Inflammatory macrophage (primary cell): ENCODE measurements at places on chromosomes 5 and 9.
A peak's percentile ranks its signal among the peaks of the same experiment; 100 is the strongest.

- DNase-seq, result no peak
These were observed 36.7 kb upstream of the TIFAB start for GRCh38 chr5:135488727-135489465.

DNA sequence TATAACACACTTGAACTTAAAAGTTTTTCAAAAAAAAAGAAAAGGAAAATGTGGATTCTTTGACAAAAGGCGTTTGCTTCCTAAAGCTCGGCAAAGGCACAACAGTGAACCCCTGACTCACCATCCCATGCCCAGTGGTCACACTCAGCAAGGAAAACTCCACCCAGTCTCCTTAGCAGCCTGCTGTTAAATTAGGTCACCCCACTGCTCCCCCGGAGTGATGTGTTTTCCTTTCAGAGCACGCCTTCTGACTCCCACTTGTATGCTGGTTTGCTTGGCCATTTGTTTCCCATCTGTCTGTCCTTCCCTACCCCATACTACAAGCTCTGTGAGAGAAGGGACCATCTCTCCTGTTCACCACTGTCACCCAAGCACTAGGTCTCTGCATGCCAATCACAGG lies 23.8 kb downstream of the RETREG1 start:
- peak; percentile 69 for DNase-seq

DNA sequence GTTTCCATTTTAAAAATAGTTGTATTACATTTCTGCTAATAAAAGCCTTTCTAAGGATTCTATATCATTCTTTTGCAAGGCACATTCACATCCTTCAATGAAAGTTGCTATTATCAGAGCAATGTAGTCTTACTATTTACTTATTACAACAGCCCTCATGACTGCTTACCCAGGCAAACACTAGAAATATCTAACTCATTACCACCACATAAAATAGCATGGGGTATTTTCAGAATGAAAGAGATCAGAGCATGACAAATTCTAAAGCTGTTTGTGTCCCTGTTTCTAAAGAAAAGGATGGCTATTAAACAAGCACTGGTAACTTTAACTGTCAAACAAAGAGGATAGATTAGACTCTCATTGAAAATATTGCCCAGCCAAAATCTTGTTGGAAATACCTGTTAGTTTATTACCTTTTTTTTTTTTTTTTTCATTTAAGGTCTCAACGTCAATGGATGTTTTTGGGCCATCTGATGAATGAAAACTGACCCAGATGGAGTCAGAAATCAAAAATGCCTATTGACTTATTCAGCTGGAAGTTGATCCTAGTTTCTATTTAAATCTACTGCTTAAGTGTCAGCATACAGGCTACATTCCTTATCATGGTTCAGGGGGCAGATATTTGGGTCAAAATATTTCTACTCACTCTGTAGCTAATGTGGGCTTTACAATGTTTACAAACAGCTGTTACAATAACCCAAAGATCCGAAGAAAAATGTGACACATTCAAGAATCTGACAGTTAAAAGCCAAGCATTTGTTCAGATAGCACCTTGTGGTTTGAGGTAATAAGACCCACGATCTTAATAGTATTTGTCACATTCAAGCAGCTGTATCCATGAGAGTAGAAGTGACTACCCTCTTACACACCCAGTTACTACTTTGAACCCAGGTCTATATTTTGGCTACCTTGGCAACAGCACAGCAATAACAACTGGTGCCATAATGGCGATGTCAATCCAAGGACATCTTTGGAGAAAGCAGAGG lies 554.8 kb upstream of the MEF2C start:
- DNase-seq, result no peak

GRCh38 chr5:15261269-15261995 lies 238.5 kb upstream of the FBXL7 start:
- no peak for DNase-seq

- DNase-seq, result no peak
These were observed 3.3 kb upstream of the CD180 start for GRCh38 chr5:67199859-67200258.

DNA sequence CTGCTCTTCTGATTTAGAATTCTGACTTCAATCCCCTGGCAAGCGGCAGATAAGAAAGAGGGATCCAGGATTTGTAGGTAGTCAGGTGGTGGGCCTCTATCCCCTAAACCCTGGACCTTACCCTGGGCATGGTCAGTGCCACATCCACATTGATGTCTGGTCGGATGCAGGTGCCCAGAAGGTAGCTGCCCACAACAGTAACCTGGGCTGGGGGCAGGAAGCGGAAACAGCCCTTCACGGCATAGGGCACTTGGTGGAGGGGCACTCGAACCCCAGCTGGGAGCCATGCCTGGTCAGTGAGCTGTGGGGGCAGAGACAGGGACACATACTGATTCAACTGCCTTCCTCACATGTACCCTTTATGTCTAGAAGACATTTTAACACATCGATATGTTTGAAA lies 3.8 kb downstream of the NOL6 start:
- no peak for DNase-seq

DNA sequence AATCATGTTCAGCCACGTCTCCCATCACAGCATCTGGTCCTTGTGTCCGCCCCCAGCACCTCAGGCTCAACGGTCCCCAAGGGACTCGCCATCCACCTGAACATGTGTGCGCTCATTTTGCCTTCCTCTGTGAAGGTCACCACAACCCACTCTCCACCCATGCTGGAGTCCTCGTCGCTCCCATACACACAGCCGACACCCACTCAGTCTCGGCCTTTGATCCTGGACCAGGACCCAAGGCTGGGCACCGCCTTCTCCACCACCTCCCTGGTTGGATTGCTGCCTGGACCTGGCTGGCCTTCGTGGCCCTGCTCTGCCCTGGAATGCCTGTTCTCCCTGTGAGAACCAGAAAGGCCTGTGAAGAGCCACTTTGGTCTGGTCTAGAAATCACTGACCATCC lies 60.3 kb downstream of the UBE2QL1 start:
- DNase-seq, result no peak

GRCh38 chr9:89466451-89467277 lies 31.2 kb downstream of the SEMA4D start:
- no peak for DNase-seq

- DNase-seq, result no peak
These were observed 40.1 kb upstream of the CCNH start for GRCh38 chr5:87452837-87453236.

DNA sequence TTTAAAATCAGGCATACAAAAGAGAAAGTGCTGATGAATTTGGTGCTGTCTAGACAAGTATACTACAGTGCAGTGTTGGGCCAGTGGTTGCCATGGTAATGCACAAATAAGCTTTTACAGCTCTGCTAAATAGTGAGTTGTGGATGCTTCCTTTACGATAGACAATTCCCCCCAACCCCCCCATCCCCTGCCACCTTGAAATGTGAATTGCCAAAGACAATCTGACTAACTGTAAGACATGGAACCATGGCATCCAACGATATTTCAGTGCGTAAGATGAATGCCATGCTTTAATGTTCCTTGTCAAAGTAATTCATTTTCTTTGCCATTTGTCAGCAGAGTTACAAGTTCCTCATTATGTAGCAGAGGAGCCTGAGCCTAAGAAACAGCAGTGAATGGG lies 91.5 kb upstream of the NREP start:
- DNase-seq, result no peak

DNA sequence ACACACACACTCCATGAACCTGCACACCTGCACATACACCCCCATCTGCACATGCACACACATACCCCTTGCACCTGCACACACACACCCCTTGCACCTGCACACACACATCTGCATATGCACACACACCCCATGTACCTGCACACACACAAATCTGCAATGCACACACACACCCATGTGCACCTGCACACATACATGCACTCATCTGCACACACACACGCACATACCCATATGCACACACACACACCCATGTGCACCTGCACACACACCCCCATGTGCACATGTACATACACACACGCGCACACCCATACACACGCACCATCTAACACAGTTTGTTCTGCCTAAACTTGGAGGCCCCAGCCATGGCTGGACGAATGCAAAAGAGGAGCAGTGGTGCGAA lies 115.9 kb upstream of the SARDH start:
- DNase-seq, result no peak

- peak; percentile 18 for DNase-seq
These were observed at the start of gene SYNPO for GRCh38 chr5:150640311-150641005. TSS of gene SYNPO (plus strand) at chr5:150640660. CDS start at chr5:150648276, 7,616 bp downstream.

DNA sequence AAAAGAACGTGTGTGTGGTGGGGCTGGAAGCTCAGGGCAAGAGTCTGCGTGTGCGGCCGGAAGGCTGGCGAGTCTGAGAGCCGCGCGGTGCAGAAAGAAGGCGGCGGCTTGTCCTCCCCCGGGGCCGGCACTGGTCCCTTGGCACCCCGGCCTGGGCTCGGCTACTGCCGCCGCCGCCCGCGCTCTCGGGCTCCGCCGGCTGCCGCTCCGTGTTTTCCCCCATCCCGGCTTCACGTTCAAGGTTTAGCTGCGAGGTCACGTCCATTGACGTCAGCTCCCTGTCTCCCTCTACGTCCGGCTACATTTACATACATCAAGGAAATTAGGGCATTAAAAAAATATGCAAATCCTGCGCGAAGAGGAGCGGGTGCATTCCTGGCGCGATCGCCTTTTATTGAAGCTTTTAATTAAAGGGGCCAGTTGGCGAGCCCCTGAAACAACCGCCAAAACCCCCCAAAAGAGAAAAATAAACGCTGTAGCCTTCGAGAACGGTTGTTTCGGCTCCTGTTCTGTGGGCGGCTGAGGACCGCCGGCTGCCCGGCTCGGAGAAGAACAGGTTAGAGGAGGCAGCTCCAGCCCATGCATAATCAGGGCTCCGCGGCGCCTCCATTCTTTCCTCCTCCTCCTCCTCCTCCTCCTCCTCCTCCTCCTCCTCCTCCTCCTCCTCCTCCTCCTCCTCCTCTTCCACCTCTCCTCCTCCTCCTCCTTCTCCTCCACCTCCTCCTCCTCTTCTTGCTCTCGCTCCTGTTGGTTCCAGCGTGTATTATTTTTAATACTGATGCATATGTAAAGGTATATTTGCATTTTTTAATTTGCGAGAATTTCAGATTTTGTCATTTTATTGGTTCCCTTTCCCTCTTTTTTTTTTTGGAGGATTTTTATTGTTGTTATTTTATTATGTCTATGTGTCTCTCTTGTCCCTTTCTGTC lies 207.0 kb downstream of the MEF2C start:
- no peak for DNase-seq

GRCh38 chr5:36769129-36769770 lies 107.3 kb upstream of the NIPBL start:
- DNase-seq, result no peak

- DNase-seq, result peak; percentile 77
These were observed at the start of gene PIP5KL1 for GRCh38 chr9:127930231-127931091. TSS of gene PIP5KL1 (minus strand) at chr9:127930777. CDS start at chr9:127930752, 25 bp downstream.

DNA sequence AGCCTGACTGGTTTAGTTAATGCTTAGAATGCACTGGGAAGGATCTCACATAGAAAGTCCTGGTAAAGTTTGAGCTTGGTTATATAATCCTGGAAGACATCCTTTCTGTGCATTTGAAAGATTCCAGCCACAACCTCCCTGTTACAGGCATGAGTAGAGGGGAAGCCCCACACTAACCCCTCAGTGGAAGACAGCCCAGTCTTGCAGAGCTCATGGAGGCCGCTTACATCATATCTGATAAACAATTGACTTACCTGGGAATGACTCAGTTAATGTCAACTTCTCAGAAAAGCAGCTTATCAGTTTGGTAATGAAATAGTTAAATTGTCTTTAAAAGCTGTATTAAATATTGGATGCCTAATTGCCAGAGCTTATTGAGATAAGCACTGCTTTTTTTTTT lies 28.1 kb upstream of the PDE8B start:
- DNase-seq, result no peak
